Progenitor cell of endocrine pancreas (in vitro differentiated cells): ENCODE measurements at places on chromosomes 2 and 18. TPM values are rescaled to one million over a fixed set of nuclear protein-coding genes. Genes with fewer than 3 reads are reported as not detected.
A peak's percentile ranks its signal among the peaks of the same experiment; 100 is the strongest.

DNA sequence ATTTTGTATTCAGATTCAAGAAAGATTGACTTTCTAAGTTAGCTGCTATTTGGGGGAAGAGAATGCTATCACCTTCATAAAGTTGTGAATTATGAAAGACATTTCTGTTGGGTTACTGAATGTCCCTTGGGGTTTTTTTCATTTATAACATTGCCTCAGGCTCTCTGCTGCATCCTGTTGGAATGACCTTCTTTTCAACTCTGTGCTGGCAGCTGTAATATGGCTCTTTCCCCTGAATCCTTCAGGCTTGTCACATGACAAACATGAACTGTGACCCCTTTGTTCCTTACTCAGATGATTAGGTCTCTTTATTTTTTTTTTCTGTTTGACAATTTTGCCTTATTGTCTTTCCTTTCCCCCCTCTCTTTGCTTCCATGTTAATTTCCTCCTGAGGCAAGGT, 159.8 kb downstream of the TAF4B start:
- peak overlapping the region; percentile 91 for H3K27ac ChIP-seq
- H3K36me3 ChIP-seq, result no peaks in the 10 kb centered on the region
- no peak for DNase-seq
- H3K4me3 ChIP-seq, result no peak overlapping the region
- peaks cover 23% of the 10 kb centered on the region for H3K4me1 ChIP-seq
- no peaks in the 10 kb centered on the region for H3K27me3 ChIP-seq

DNA sequence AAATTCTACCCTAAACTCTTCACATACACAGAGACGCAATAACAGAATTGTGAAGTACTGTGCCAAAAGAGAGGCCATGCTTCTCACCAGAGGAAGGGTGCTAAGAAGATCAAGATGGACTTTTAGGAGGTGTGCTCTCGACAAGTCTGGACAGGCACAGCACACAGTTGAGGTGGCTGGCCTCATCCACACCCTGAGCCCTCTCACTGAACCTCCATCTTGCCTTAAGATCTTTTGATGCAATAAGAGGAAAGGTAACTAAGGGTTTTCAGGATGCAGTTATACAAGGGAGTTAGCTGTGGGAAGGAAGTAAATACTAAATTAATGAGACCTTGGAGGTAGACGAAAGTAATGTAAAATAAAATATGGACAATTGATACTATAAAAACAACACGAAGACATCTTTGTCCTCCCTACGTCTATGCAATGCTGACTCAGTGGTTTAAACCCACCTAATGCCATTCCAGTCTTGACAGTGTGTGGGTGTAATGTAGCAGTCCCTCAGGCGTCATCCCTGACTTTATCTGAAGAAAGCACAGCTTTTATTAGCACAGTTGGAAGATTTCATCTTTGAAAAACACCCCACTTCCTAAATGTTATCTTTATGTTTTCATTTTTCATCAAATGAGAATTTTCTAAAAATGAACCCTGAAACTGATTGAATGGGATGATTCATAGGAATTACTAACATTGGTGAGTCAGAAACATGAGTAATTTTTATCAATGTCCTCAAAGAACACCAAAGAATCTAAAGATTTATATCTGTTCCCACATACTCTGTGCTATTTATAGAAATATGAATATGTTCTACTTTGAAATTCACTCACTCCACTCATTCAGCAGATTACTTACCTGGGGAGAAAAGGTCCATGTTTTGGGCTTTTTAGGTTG, 34.0 kb upstream of the MALL start:
- no peak overlapping the region for H3K27ac ChIP-seq
- H3K4me1 ChIP-seq, result no peaks in the 10 kb centered on the region
- peaks cover 10% of the 10 kb centered on the region for H3K36me3 ChIP-seq

- no peak overlapping the region for H3K4me3 ChIP-seq
- no peak overlapping the region for H3K27ac ChIP-seq
- peaks cover 3% of the 10 kb centered on the region for H3K4me1 ChIP-seq
- H3K27me3 ChIP-seq, result peaks cover 3% of the 10 kb centered on the region
- DNase-seq, result no peak
Observed at GRCh38 chr2:191682126-191682525, 4.2 kb downstream of the NABP1 start.

- no peak for DNase-seq
- peaks cover 21% of the 10 kb centered on the region for H3K4me1 ChIP-seq
- no peak overlapping the region for H3K4me3 ChIP-seq
- no peaks in the 10 kb centered on the region for H3K27me3 ChIP-seq
- peaks cover 3% of the 10 kb centered on the region for H3K36me3 ChIP-seq
Observed at GRCh38 chr18:49098386-49098785, 147.6 kb upstream of the SMAD7 start.

DNA sequence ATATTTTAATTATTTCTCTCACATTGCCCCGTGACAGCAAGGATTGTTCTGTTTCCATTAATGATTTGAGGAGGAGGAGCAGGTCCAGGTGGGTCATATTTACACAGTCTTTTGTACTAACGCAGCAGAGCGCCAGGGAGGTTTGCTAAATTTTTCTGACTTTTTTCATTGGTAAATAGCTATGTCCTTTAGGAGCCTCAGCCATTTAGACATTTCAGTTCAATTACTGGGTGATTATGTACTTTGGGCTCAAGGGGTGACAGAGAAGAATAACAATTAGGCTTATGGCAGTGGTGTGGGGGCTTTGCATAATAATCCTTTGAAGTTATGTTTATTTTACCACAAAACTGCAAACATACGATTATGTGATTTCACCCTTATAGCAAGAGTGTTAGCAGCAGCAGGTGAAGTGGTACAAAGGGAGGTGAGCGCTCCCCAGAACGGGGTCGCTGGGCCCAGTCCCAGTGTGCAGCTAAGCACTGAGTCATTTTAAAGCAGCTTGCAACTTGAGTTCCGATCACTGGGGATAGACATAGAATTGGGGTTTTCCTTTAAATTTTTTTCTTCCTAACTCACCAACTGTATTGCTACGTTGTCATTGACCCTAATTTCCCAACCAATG, 80.3 kb downstream of the TSHZ1 start:
- H3K27ac ChIP-seq, result peak overlapping the region; percentile 50
- H3K27me3 ChIP-seq, result no peaks in the 10 kb centered on the region
- H3K36me3 ChIP-seq, result peaks cover 25% of the 10 kb centered on the region
- peaks cover 18% of the 10 kb centered on the region for H3K4me1 ChIP-seq
- peak overlapping the region; percentile 1 for H3K4me3 ChIP-seq
- DNase-seq, result no peak

- peaks cover 46% of the 10 kb centered on the region for H3K4me1 ChIP-seq
- DNase-seq, result no peak
- H3K27me3 ChIP-seq, result no peaks in the 10 kb centered on the region
- H3K36me3 ChIP-seq, result no peaks in the 10 kb centered on the region
- no peak overlapping the region for H3K27ac ChIP-seq
- no peak overlapping the region for H3K4me3 ChIP-seq
Observed at GRCh38 chr2:222799262-222799918, 61.4 kb upstream of the ACSL3 start.

- no peak overlapping the region for H3K27ac ChIP-seq
- peaks cover 15% of the 10 kb centered on the region for H3K4me1 ChIP-seq
- no peak for DNase-seq
- H3K4me3 ChIP-seq, result no peak overlapping the region
Observed at GRCh38 chr2:100046961-100047947, 95.1 kb downstream of the AFF3 start.

GRCh38 chr18:58347135-58347534, 281.8 kb downstream of the ALPK2 start:
- peaks cover 39% of the 10 kb centered on the region for H3K36me3 ChIP-seq
- peaks cover 29% of the 10 kb centered on the region for H3K4me1 ChIP-seq
- no peak for DNase-seq
- no peaks in the 10 kb centered on the region for H3K27me3 ChIP-seq
- no peak overlapping the region for H3K4me3 ChIP-seq

DNA sequence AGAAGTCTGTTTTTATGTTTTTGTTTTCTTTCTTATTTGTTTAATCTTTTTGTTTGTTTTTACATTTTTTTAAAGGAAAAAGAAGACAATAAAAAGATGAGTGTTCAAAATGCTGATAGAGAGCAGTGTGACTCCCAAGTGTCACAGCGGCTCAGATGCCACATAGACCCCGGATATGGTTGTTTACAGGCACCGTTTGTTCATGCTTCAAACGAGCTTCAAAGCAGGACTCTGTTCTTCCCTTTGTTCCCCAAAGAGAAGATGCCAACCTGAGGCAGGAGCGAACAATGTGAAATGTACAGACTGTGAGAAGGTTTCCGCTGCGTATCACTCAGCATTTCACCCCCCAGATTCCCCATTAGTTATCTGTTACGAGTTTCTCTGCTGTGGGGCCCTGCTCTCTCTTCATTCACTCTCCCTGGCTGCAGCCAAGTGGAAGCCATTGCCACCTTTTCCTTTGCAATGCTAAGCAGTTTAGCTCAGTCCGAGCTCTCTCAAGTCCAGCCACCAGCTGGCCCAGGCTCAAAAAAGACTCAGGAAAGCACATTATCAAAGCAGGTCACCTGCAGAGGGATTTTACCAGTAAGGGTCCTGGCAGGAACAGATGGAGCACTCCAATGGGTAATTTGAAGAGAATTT, 36.4 kb upstream of the PHLPP1 start:
- H3K27ac ChIP-seq, result no peak overlapping the region
- no peaks in the 10 kb centered on the region for H3K36me3 ChIP-seq
- DNase-seq, result no peak

- peaks cover 2% of the 10 kb centered on the region for H3K4me1 ChIP-seq
- DNase-seq, result no peak
- H3K27ac ChIP-seq, result no peak overlapping the region
- peaks cover 2% of the 10 kb centered on the region for H3K36me3 ChIP-seq
Observed at GRCh38 chr18:27855486-27855885, 321.4 kb downstream of the CDH2 start.

DNA sequence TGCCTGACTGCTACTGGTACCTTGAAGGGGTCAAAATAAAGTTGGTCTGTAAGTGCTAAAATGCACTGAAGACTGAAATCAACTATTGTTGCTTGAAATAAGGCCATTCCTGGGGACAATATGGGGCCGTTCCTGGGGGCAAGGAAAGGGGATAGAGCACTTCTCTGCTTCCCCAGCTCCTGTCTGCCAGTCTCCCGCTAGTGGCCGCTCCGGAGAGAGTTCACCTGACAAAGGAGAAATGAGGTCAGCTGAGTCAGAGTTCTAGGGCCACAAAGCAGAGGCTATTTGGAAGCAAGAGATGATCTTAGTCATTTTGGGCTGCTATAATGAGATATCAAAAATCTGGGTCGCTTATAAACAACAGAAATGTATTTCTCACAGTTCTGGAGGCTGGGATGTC, 345.9 kb downstream of the TSN start:
- H3K27ac ChIP-seq, result no peak overlapping the region
- no peak overlapping the region for H3K4me3 ChIP-seq
- H3K27me3 ChIP-seq, result peaks cover 3% of the 10 kb centered on the region
- H3K36me3 ChIP-seq, result peaks cover 2% of the 10 kb centered on the region
- DNase-seq, result no peak

GRCh38 chr2:22491442-22491841, 893.5 kb upstream of the KLHL29 start:
- no peaks in the 10 kb centered on the region for H3K36me3 ChIP-seq
- no peak overlapping the region for H3K4me3 ChIP-seq
- no peak overlapping the region for H3K27ac ChIP-seq
- no peaks in the 10 kb centered on the region for H3K27me3 ChIP-seq

- H3K27ac ChIP-seq, result no peak overlapping the region
- no peak for DNase-seq
- H3K27me3 ChIP-seq, result no peaks in the 10 kb centered on the region
- peaks cover 6% of the 10 kb centered on the region for H3K4me1 ChIP-seq
Observed at GRCh38 chr2:147223119-147223518, 621.7 kb upstream of the ACVR2A start.

DNA sequence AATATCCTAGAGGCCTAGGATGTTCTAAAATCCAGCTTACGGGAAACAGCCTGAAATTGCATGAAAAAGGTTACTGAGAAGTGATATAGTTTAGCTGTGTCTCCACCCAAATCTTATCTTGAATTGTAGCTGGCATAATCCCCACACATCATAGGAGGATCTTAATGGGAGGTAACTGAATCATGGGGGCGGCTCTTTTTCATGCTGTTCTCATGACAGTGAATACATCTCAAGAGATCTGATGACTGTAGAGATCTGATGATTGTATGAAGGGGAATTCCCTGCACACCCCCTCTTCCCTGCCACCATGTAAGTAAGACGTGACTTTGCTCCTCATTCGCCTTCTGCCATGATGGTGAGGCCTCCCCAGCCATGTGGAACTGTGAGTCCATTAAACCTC, 385.6 kb upstream of the ID2 start:
- H3K27ac ChIP-seq, result no peak overlapping the region
- H3K4me1 ChIP-seq, result no peaks in the 10 kb centered on the region
- H3K27me3 ChIP-seq, result peaks cover 6% of the 10 kb centered on the region
- no peaks in the 10 kb centered on the region for H3K36me3 ChIP-seq

- H3K4me1 ChIP-seq, result peaks cover 2% of the 10 kb centered on the region
- H3K36me3 ChIP-seq, result peaks cover 10% of the 10 kb centered on the region
- peak overlapping the region; percentile 77 for H3K27ac ChIP-seq
- no peaks in the 10 kb centered on the region for H3K27me3 ChIP-seq
Observed at GRCh38 chr2:86764661-86765309, 25.9 kb downstream of the CD8A start.

DNA sequence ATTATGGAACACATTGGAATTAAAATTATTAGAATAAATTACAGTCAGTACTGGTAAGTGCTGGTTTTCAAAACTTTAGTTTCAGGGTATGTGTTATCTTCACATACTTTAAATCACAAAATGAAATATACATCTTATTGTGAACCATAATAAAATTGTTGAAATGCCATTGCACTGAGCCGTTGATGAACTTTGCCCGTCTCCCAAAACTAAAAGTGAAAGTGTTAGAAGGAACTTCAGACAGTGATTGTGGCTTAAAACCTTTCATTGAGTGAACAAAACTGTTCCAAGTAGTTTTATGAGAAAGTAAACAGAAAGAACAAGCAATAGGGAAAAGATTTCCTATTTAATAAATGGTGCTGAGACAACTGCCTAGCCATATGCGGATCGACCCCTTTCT, 811.6 kb downstream of the PLCL1 start:
- H3K27me3 ChIP-seq, result peaks cover 8% of the 10 kb centered on the region
- H3K27ac ChIP-seq, result no peak overlapping the region
- no peak for DNase-seq
- H3K4me3 ChIP-seq, result no peak overlapping the region

- DNase-seq, result no peak
- H3K4me1 ChIP-seq, result peaks cover 10% of the 10 kb centered on the region
- H3K36me3 ChIP-seq, result peaks cover 29% of the 10 kb centered on the region
- no peak overlapping the region for H3K4me3 ChIP-seq
- no peak overlapping the region for H3K27ac ChIP-seq
Observed at GRCh38 chr2:168538534-168538933, 82.5 kb downstream of the CERS6 start.

The FMNL2 gene
- 99.5 and 108 TPM in 2 replicates for total RNA-seq

The PLA2R1 gene
- 1.3 and 1.7 TPM in 2 replicates for total RNA-seq

The BOK gene
- total RNA-seq, result 8.0 and 10.2 TPM in 2 replicates

The MPP4 gene
- 0.22 TPM in 1 of 2 replicates, not detected in the other for total RNA-seq

The CFAP210 gene
- 1.2 and 1.6 TPM in 2 replicates for total RNA-seq

The GREB1 gene
- total RNA-seq, result 78.8 and 82.5 TPM in 2 replicates

The DPYSL5 gene
- 70.3 and 75.0 TPM in 2 replicates for total RNA-seq

The ATOH8 gene
- 1.3 and 1.7 TPM in 2 replicates for total RNA-seq

The FABP1 gene
- total RNA-seq, result 4.5 and 6.6 TPM in 2 replicates

The IDH1 gene
- total RNA-seq, result 260 and 267 TPM in 2 replicates

The CHRND gene
- 0.12 TPM in 1 of 2 replicates, not detected in the other for total RNA-seq

The ORMDL1 gene
- 74.1 and 84.9 TPM in 2 replicates for total RNA-seq

The ZC3H8 gene
- total RNA-seq, result 17.6 and 23.7 TPM in 2 replicates

The CNGA3 gene
- 5.3 and 5.5 TPM in 2 replicates for total RNA-seq
